NCI-H2107 (cell line): ENCODE measurements at places on chromosomes 13 and 19.

DNA sequence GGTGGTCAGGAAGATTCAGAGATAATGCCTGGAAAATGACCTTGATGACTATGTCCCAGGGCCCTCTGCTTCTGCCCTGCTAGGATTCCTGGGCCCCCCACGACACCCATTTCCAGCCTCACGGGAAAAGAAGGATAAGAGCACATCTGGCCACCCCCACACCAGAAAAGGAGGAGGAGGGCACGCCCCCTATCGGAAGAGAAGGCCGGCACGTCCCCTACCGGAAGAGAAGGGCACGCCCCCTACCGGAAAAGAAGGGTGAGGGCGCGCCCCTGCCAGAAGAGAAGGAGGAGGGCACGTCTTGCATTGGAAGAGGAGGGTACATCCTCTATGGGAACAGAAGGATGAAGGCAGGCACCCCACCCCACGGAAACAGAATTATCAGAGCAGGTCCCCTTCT lies 84.3 kb downstream of the IER2 start:
- DNase-seq = no peak

- DNase-seq = no peak
These were observed 11.4 kb downstream of the AKAP8 start for GRCh38 chr19:15368051-15368632.

DNA sequence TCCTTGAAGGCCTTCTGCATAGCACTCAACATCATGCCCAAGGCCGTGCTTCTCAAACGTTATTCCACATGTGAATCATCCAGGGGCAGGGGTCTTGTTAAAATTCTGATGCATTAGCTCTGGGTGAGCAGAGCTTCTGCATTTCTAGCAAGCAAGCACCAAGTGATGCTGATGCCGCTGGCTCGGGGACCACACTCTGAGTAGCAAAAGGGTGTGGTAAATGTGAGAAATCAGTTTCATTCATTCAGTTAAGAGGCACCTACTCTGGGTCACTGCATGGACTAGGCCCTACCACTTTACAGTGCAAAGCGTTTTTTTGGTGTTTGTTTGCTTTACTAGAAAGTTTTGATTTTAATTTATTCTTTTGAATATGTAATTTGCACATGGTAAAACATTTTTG lies 7.2 kb downstream of the KRTDAP start:
- DNase-seq = no peak

- no peak for DNase-seq
These were observed 153.3 kb downstream of the TNFRSF19 start for GRCh38 chr13:23723471-23723870.

DNA sequence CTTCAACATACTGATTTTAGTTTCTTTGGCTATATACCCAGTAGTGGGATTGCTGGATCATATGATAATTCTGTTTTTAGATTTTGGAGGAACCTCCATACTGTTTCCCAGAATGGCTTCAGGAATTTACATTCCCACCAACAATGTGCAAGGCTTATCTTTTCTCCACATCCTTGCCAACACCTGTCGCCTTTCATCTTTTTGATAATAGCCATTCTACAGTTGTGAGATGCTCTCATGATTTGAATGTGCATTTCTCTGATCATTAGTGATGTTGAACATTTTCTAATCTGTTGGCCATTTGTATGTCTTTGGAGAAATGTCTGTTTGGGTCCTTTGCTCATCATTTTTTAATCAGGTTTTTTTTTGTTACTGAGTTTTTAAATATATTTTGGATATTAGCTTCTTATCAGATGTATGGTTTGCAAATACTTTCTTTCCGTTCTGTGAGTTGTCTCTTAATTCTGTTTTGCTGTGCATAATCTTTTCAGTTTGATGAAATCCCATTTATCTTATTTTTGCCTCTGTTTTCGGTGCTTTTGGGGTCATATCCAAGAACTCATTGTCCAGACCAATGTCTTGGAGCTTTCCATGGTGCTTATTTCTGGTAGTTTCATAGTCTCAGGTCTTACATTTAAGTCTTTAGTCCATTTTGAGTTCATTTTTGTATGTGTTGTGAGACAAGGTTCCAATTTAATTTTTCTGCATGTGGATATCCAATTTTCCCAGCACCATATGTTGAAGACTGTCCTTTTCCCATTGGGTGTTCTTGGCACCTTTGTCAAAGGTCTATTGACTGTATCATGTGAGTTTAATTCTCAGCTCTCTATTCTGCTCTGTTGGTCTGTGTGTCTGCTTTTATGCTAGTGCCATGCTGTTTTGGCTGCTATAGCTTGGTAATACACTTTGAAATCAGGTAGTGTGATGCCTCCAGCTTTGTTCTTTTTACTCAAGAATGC lies 44.5 kb downstream of the ARHGEF7 start:
- no peak for DNase-seq

DNA sequence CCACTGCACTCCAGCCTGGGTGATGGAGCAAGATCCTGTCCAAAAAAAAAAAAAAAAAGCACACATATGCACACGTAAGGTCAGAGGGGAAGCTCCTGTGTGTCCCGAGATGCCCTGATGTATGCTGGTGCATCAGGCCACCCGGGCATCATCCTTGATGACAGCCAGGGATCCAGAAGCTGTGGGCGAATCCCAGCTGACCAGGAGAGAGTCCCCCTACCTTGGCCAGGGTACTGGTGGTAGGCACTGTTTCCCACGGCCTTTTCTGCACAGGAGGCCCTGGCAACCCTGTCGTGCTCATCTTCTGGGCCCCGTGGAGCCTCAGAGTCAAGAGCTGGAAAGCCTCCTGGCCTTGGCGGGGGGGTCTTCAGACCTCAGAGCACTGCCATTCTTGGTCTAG lies 14.0 kb downstream of the MYDGF start:
- no peak for DNase-seq

GRCh38 chr13:74533226-74533625 lies 399.0 kb upstream of the KLF12 start:
- DNase-seq = no peak

DNA sequence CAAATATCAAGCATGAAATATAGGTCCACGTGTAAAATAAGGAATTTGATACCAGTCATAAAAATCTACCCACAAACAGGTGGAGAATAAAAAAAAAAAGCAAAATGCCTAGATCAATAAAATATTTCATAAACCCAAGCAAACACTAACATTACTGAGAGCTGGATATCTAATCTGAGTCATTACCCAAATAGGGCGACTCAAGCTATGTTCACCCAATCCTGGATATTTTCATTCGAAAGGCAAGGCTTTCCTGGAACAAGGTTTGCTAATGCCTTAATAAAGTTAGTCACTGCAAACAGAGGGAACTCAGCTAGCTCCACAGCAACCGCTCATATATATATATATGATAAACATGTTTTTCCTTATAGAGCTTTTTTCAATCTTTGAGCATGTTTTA lies 33.5 kb upstream of the TM9SF2 start:
- no peak for DNase-seq

- no peak for DNase-seq
These were observed 13.3 kb downstream of the ARRDC2 start for GRCh38 chr19:18021121-18021755.

DNA sequence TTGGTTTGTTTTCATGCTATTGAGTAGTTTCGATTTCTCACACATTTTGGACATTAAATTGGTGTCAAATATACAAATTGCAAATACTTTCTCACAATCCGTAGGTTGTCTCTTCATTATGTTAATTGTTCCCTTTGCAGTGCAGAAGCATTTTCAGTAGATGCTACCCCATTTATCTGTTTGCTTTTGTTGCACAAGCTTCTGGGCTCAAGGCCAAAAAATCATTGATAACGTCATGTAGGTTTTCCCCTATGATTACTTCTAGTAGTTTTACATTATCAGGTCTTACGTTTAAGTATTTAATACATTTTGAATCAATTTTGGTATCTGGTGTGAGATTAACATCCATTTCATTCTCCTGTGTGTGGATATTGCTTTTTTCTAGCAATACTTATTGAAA lies 14.0 kb upstream of the ZNF347 start:
- no peak for DNase-seq

GRCh38 chr19:41310033-41310831 lies at the start of gene CCDC97:
Gene CCDC97, plus strand, starts transcription at chr19:41310172. Its CDS starts 139 bp downstream, at chr19:41310311.
- DNase-seq = peak; percentile 77

DNA sequence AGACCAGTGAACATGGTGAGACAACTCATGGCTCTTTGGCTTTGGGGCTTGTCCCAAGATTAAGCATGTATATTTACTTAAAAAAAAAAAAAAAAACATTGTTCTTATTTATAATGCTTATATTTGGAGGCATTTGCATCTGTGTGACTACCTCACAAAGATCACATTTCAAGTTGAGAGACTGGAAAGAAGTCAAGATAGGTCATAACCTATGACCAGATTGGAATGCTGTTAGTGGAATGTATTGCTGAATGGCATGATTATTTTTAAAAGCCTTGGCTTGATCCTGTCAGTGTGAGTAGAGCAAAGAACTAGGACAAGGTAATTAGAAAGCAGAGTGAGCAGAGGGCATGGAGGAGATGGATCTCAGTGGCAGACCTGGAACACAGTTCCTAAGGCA lies 214.6 kb downstream of the OXGR1 start:
- no peak for DNase-seq

DNA sequence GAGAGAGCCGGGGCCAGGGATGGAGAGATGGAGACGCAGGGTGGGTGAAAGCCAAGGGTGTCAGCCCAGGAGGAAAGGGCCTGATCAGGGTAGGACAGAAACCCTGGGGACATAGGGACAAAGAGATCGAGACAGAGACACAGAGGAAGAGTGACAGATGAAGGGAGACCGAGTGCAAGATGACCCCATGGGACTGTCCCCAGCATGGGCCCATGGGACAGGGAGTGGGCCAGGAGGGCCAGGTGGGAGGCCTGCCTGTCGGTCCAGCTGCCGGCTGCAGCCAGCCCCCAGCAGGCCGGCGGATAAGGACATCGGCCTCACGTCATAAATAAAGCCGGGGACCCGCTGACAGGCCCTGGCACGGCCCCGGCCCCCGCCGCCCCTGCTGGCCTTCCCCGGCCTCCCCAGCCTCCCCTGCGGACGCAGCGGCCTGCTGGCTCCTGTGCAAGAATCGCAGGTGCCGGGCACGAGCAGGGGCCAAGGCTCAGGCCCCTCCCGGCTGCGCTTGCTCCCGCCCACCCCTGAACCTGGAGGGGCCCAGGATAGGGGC lies 6.3 kb downstream of the REX1BD start:
- no peak for DNase-seq

DNA sequence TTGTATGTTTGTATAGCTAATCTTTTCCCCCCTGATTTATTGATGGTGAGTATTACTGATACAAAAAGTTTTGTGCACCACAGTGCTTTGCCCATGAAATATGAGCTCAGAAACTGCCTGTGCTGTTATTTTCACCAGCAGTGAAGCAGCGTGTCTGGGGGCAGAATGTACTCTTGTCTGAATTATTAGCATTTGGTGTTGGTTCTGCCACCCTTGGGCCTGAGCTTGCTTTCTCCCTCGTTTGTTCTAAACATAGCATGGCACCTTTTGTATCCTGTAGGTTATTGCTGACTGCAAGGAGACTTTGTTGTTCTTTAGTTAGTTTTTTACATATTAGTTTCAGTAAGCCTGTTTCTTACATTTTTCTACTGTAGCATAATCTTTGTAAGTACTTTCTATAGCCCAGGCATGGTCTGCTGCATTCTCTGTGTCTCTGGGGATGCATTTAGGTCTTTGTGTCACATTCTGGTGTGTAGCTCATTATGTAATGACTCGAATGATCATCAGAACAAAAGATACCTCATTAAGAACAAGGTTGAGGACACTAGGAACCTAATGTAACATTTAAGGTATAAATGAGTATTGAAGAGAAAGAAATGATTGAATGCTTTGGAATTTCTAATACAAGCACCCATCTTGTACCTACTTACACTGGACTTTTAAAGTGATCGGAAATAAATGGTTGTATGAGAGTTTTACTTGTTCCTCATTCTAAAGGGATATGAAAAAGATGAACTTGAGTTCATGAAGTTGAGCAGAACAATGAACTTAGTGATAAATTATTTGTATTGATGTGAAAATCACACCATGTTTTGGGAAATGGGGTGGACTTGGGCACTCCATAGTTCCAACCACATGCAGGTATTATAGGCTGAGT lies 50.3 kb upstream of the GPI start:
- no peak for DNase-seq

DNA sequence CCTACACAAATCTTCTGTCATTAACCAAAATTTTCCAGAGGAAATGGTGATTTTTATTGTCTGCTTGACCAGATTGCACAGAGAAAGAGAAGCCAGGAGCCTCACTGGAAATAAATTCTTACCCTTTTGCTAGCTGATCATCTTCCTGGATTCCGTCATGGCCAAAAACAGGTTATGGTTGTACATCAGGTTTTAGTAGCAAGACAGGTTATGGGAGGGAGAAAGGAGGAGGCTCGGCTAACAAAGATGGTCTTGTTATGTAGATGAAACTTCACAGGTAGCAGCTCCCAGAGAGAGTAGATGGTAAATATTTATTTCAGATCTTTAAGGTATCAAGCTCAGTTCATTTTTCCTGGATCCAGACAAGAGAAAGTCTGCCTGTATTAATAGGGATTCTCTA lies 19.7 kb upstream of the CEACAM3 start:
- no peak for DNase-seq

DNA sequence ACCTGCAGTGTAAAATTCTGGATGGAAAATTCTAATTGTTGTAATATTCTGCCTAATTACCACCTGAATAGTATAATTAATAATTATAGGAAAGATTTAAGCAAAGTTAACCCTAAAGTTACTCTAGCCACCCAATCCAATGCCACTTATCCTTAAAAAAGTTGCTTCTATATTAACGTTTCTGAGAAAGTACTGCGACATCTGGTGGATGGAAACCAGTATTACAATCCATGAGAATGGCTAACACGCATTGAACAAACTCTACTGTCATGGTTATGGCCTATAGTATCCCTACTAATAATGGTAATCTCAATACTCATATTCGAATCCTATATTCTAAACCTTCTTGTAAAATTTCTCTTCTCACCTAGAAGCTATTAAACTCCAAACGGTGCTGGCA lies 1551.8 kb downstream of the SLITRK1 start:
- DNase-seq = no peak

- no peak for DNase-seq
These were observed 208.0 kb downstream of the DLEU7 start for GRCh38 chr13:50635504-50635903.

DNA sequence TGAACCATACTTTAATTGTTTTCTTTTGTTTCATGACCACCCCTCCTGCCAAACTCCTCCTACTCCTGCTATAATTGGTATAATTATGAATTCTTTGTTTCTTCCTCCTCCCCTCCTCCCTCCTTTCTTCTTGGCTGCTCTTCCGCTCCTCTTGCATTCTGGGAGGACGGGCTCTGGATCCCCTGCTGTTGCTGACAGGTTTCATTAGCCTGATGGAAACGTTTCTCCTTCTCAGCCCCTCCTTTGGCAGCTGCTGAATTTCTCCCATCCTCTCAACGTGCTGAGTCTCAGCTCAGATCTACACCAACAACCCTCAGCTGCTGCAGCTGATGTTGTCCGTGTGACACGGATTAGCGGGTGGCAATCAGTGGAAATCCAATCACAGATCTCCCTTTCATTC lies 97.1 kb upstream of the UBAC2 start:
- DNase-seq = no peak
